AG04449 (cell line): ENCODE measurements at places on chromosomes 6 and 20.

GRCh38 chr20:22711971-22712755, 127.8 kb upstream of the FOXA2 start:
- no peak for DNase-seq

DNA sequence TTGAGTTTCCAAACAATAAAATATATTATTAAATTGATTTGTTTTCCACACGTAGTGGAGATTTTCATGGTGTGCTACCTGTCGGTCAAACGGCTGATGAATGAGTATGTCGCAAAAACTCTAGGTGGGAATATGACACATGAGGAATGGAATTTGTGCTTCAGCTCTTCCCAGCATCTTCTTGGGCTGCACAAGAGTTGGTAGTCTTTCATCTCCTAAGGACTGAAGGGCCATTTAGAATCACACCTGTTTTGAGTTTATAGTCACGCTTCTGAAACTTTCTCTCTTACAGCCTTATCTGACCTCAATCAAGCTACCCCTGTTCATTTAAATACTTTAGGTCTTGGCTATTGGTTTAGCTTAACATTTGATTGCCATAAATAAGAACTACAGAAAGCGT, 157.7 kb upstream of the AKAP12 start:
- no peak for DNase-seq

DNA sequence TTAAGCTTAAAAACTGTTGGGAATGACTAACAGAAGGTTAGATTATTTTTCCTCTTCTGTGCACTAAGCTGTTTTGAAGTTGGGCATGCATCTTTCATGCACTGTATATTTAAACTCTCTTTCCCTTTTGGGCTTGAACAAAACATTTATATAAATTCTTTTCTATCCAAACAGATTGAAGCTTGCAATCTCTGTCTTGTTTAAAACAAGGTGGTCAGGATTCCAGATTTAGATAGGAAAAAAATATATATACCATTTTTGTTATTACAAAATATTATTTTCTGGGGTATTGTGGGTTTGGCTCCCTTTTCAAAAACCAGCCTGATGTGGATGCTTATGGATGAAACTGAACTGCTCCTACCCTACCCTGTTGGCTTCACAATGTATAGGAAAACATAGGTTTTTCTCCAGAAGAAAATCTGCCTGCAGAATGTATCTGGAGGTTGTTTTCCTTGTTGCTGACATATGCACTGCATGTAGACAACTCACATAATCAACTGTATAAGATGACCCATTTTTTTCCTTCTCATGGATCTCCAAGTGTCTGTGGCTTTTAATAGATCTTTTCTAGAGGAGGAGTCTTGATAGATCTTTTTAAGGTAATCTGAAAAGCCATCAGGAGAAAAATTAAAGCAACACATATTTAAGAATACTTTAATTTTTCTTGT, 146.3 kb downstream of the PRL start:
- no peak for DNase-seq

GRCh38 chr6:148435386-148435785, 92.7 kb downstream of the SASH1 start:
- no peak for DNase-seq

DNA sequence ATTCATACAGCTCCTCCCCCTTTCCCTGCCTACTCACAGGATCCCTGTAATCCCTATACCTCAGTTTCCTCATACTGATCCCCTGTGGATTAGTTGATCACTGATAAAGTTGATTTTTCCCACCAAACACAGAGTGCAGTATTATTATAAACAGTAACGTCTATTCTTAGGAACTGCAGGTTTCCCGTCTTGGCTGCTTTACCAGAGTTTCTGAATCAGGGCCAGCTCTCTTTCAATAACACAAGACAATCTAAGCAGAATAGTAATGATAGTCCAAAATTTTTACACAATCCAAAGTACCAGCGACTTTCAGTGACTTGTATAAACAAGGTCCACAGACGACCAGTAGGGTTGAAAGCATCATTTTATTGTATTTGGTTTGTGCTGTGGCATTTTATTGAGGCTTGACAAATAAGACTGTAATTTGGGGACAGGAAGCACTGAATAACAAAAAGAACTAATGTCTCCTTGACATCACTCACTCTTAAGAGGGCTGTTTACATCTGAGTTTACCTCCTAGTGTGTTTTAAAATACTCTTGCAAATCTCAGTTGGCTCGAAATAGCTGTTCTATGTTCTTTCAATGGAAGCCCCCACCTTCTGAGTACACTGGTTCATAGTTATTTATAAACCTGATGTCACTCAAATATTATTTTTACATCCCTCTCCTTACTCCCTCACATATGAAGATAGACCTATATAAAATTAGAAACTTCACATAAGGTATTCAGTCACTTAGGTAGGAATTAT, 6.1 kb upstream of the JARID2 start:
- DNase-seq, result no peak

DNA sequence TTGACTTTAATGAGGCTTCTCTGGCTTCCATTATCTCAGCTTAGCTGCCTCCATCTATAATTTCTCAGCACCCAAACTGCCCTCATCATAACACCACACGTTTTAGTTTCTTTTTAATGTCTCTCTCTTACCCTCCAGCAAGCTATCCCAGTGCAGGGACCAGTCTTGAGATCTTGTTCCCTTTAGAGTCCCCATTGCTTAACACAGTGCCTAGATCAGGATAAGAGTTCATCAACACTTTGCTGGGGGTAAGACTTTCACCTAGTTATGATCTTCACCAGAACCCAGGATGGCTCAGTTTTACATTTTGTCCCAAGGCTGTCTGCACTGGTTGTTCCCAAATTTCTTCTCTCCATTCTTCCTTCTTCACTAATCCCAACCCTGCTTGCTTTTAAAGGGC, 126.1 kb downstream of the OR2B2 start:
- no peak for DNase-seq

DNA sequence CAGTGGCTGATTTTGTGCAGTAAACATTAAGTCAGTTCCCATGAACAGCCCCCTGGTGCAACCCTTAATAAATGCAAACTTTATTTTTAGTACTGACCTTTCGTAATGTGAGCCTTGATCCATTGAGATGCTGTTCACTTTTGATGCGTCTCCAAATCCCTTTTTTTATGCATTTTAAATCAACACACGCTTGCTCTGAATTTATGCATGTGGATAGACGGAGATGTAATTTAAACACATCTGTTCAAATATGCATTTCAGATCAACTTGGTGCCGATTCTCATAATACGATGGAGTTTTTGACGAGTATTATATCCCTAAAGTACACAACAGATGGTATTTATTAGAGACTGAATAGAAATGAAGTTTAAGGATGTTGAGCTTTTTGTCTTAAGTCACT, 505.7 kb downstream of the CDKAL1 start:
- no peak for DNase-seq

DNA sequence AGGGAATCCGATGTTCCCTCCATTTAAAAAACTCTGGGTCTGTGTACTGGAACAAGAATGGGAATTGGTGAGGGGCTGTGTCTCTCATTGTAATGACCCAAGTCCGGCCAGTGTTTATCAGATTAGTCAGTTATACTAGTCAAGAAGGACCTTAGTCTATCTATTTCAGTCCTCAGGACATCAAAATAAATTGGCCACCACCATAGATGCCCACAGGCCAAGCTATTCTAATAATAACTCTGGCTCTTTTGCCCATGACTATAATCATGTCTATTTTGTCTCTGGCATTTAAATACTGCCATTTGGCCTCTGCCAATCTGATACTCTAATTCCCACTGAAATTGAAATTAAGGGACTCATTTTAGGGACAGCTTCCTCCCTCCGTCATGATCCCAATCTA, 37.8 kb downstream of the ELOVL4 start:
- DNase-seq, result no peak

- DNase-seq, result no peak
These were observed 935.1 kb upstream of the SLC35B3 start for GRCh38 chr6:9370480-9370879.
